Epithelial cell of prostate (primary cell): ENCODE measurements at places on chromosomes 7 and 10.

DNA sequence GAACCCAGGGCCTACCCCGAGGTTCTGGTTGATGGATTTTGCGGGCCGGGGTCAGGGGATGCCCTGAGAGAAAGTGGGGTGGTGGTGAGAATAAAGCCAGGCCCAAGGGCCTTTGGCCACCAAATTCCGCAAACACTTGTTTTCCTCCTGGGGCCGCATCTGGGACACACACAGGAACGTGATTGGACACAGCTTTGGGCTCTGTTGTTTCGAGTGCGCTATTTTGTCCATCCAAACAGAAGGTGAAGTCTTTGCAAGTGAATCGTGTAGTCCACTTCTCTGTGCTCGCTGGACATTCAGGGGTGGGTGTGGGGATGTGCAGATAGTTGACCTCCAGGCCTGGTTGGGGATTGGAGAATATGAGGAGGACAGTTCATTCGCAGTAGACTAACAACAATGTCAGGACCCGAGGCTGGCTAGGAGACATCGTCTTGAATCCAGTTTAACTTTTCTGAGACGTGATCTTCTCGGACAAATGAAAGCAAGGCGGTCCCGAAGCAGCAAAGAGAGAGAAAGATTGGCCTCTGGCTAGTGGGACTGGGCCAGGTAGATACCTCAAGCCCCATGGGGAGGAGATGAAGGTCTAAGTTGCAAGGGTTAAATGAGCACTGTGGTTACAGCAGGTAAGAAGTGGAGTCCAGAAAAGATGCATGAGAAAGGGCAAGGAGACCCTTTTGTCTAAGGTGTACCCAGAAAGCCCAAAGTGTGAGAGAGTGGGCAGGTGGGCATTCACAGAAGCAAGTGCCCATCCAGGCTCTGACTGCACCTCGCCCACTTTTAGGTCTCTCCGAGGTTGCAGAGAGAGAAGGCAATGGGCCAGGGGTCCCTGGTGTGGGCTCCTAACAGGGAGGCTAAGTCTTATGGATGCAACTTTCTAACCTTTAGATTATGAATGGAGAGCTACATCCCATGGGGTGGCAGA is 764 bp upstream of the FAM131B start:
- no peak for DNase-seq

DNA sequence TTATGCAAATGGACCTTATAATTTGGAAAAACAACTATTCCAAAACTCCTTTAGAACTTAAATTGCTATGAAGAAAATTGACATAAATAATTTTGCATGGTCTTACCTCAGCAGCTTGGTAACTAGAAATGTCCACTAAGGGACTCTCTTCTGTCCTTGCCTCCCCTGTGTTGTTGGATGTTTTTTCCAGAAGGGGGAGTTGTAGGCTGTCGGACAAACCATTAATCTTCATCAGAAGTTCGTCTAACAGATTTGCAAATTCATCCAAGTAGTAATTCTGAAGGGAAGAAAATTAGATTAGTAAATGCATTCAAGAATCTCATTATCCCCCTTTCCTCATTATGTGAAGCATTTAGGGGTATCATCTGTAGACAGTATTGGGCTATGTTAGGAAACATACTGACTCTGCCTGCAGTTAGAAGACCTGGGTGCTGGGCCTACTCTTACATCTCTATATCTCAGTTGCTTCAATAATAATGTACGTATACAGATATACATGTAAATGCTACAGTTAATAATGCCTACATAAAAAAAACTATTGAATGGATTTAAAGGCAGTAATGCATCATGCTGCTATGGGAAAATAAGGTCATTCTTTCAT is 155.6 kb downstream of the PKD1L1 start:
- DNase-seq: no peak

GRCh38 chr10:118856106-118856505 is 101.3 kb upstream of the CACUL1 start:
- DNase-seq: no peak

DNA sequence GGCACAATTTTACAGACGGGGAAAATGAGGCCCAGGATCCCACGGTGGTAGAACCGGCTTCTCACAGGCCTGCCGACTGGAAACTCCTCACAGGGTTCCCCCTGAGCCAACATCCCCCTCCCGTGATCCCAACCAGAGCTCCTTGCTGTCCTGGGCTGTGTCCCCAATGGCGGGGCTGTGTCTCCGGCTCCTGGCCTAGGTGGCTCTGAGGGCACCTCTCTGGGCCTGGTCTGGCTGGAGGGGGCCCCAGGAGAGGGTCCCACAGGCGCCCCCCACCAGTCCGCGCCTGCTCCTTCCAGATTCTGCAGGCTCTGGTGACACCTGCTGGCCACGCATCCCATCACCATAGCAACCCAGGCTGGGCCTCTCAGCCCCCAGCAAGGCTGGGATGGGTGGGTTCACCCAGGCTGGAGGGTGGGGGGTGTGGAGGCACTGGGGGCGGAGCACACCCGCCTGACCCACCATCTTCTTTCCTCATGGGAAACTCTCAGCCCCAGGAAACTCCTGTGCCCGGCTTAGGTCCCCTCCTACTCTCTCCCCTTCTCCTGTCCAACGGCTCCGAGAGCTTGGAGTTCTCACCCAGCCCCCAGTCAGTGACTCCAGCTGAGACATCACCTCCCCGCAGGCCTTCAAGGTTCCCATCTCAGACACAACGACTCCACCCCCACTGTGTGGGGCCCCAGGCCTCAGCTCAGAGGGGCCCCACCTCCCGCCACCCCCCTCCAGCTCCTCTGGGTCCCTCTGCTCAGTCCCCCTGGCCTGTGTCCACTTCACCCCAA is 27.1 kb upstream of the TNRC18 start:
- no peak for DNase-seq

- DNase-seq: peak; percentile 91
Observed at GRCh38 chr7:76294344-76295024, 8.0 kb upstream of the HSPB1 start.

DNA sequence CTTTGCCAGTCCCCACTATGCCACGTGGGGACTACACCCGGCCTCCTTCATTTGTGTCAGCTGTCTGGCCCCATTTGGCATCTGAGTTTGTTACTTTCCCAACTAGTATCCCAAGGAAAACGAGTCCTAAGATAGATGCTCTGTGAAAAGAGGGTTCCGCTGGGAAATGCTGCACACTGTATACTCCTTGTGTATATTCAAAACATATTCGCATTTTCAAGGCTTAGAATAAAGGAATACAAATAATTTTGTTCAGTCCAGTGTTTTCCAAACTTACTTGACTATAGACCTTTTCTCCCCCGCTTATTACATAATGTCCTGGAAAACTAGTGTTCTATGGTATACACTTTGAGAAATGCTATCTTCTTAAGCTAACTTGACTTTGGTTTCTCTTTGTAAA is 167.8 kb upstream of the IMMP2L start:
- no peak for DNase-seq

DNA sequence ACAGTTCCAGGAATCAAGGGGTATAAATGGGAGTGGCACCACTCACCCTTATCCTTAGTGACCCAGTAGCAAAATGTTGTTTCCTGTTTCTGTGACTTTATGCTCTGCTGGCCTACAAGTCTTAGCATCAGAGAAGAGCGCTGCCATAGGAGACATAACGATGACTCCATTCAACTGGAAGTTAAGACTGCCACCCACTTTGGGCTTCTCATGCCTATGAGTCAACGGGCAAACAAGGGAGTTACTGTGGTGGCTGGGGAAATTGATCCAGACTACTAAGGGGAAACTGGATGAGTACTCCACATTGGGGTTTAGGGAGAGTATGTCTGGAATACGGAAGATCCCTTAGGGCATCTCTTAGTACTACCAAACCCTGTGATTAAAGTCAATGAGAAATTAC is 40.6 kb upstream of the PIK3CG start:
- DNase-seq: peak; percentile 81

- no peak for DNase-seq
Observed at GRCh38 chr7:131501422-131501821, 55.0 kb downstream of the PODXL start.

DNA sequence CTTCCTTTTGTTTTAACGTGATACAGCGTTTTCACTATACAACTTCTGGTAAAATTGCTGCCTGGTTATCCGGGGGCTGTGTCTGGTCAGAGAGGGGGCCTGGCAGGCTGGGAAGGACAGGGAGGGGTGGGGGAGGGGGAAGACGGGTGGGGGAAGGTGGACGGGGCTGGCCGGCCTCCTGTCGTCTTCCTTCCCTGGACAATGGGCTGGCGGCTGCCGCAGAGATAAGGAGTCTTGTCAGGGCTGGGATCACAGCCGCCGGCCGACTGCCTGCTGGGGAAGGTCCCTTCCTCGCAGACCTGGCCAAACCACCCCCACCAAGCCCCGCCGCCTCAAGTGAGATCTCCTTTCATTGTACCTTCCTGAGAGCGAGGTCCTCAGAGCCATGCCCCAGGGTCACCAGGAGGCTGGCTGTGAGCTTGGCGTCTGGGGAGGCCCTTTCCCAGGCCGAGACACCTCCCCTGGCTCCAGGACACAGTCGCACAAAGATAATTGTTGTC is 151.2 kb upstream of the TNRC18 start:
- DNase-seq: no peak

DNA sequence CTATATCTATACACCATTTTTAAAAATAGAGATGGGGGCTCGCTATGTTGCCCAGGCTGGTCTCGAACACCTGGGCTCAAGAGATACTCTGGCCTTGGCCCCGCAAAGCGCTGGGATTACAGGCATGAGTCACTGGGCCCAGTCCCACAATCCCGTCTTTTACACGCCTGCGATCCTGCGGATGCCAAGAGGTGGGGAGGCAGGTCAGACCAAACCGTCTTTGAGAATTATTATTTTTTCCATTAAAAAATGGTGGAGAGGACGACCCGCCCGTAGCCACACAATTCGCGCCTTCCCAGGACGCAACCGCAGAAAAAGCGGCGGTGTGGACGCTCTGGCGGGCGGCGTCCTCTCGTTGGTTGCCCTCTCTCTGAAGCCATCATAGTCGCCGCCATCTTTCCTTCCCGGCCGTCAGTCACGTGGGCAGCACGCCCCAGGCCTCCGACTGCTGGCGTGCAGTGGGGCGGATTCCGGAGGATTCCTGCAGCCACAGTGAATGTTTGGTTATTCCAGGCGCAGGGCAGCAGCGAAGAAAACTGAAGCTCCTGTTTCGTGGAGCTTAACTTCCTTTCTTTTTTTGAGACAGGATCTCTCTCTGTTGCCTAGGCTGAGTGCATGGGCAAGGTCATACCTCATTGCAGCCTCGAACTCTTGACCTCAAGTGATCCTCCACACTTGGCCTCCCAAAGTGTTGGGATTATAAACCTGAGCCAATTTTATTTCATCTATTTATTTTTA is 9.9 kb upstream of the EPHB4 start:
- DNase-seq: no peak

- DNase-seq: no peak
Observed at GRCh38 chr10:118358327-118358726, 16.2 kb upstream of the FAM204A start.
